ENCODE measurements at places on chromosomes 2 and 18. TPM values are rescaled to one million over a fixed set of nuclear protein-coding genes. Genes with fewer than 3 reads are reported as not detected.

- DNase-seq = no peak
These were observed 392.9 kb downstream of the MEIS1 start for GRCh38 chr2:66827851-66828250.

LHCGR gene
- total RNA-seq = 1.5 TPM

DNA sequence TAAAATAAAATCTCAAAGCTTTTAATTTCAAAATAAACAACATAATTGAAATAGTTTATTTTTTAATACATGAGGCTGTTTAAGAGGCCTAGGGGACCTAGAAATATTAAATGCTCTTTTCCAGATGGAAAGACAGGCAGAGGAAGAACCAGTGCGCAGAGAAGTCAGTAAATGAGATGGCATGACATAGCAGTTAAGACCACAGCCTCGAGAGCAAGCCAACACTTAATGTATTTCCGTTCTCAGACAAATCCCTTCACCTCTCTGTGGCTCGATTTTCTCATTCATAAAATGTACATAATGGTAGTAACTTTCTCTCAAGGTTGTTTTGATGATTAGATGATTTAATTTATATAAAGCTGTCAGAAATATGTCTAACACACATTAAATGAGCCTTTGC, 405.1 kb upstream of the CWC22 start:
- DNase-seq = no peak

DNA sequence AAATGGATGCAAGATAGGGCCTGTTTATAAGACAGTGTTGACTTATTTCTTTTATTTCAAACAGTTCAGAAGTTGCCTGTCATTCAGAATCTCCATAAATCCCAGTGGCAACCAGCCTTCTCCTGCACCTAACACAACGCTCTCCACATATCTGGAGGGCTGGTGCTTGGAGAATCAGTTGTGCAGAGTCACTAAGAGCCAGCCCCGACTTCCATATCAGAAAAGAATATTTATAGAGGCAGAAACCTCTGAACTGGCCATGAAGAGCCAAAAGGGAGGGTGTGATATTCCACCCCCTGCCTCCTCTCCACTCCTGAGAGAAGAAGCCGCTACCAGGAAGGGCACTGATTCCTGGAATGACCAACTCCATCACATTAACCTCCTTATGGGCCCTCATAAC, 34.0 kb upstream of the B4GALT6 start:
- no peak for DNase-seq

UGP2 gene
- 52.9 TPM for total RNA-seq

DNA sequence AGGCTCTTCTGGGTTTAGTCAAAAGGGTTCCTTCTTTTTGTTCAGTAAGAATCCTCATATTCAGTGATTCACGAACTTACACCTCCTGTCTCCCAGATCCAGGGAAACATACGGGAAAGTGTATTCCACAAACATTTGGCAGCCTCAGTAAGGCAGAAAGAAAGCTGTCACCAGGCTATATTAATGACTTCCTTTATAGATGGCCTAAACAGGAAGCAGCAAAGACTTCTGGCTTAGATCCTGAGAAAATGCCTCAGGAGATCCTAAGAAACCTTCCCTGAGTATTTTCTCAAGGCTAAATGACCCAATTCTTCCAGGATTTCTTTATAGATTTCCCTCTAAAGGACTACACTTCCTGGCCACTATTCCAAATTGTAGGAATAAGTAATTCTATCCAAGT, 1995.5 kb upstream of the CELF4 start:
- DNase-seq = no peak

SRD5A2 gene
- total RNA-seq = 1.4 TPM

GRCh38 chr2:197135806-197136205, 174.8 kb downstream of the ANKRD44 start:
- no peak for DNase-seq

COX5B gene
- 317 TPM for total RNA-seq

DNA sequence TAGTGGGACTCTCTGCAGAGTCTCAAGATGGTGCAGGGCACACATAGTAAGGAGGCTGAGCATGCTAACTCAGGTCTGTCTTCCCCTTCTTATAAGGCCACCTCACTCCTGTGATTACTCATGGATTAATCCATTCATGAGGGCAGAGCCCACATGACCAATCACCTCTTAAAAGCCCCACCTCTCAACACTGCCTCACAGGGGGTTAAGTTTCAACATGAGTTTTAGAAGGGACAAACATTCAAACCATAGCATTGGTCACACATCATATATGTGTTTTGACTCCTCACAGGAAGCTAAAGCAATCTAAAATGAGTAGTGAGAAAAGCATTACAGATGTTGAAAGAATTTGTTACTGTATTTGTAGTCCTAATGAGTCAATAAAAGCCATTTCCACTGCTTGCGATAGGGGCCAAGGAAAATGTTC, 57.5 kb downstream of the DTNA start:
- no peak for DNase-seq

DNA sequence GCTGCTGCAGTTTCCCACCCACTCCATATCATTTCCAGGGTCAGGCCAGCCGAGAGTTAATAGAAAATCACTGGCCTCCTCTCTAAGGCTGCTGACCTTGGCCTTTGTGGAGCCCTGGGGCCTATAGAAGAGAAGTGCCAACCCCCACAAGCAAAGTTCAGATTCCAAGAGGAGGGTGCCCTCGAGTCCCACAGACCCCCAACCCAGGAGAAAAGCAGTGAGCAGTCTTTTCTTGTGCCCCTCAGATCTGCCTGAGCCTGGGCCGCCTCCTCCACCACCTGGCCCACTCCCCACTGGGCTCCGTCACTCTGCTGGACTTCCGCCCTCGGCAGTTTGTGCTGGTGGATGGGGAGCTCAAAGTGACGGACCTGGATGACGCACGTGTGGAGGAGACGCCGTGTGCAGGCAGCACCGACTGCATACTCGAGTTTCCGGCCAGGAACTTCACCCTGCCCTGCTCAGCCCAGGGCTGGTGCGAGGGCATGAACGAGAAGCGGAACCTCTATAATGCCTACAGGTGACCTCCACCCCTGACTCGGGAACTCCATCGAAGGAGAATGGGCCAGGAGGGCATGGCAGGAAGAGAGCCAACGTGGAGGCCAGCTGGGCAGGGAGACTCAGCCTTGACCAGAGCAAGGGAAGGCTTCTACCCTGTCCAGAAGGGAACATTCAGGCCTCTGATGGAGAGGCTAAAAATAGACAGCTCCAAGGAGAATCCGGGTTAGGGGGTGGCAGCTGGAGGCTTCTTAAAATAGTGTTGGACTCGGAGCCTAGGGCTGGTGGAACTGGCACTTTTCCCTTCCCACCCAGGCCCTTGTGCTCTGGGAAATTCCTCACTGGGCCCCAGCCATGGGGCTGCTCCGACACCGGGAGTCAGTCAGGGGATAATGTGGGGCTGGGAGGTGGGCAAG, 6.2 kb downstream of the PKDCC start:
- peak; percentile 78 for DNase-seq

NRP2 gene
- total RNA-seq = 6.3 TPM

- DNase-seq = no peak
These were observed 1100.2 kb downstream of the CBLN2 start for GRCh38 chr18:71443706-71444480.

ATP6V1C2 gene
- total RNA-seq = 6.2 TPM

DNA sequence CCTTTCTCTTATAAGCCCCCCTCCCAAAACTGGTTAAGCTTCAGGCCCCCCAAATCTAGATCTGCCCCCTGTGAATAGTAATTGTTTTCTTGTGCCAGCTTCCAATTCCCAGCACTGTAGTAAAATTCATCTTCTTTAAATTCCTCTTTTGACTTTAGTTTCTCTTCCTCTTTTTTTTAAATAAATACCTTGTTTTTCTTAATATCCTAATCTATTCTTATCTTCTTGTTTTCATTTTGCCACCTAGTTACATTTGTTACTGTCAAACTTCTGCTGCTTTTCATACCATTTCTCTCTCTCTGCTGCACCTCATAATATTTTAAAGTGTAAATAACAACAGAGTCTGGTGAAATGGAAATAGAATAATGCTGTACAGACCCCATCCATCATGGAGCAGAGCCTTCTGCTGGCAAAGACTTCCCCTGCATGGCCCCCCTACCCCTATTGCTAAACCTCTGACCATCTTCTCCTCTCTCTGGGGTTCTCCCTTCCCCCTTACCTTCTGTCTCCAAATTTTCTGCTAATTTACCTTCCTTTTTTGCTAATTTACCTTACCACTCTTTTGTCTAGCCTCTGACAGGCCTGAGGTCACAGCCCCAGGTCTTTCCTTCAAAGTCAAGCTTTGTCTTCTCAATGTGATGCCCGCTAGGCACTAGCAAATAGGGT, 94.9 kb upstream of the PAPOLG start:
- DNase-seq = no peak

GRCh38 chr2:28389399-28390240, 3.0 kb upstream of the FOSL2 start:
- no peak for DNase-seq

- no peak for DNase-seq
These were observed 78.2 kb downstream of the INPP4A start for GRCh38 chr2:98522854-98523253.

- DNase-seq = no peak
These were observed 225.0 kb downstream of the ALPK2 start for GRCh38 chr18:58403799-58404455.

DNA sequence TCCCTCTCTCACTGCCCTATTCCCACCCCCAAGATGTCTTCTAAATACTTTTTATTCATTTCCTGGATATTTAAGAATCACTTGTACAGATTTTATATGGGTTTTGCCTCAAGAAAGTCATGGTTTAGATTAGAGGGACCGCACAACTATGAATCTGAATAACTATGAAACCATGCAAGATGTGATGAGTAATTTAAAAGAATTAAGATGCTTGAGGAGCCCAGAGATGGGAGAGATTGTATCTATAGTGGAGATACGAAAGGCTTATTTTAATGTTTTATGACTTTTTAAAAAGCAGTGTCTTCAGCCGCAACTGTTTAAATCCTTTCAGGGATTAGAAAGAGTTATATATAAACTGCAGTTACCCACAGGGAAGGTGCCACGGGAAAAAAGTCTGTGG, 324.1 kb downstream of the LPIN1 start:
- no peak for DNase-seq

GRCh38 chr2:204315236-204315662, 230.0 kb upstream of the PARD3B start:
- DNase-seq = no peak

NGEF gene
- total RNA-seq = 15.6 TPM
